ENCODE measurements at places on chromosomes 1 and 21. TPM values are rescaled to one million over a fixed set of nuclear protein-coding genes. Genes with fewer than 3 reads are reported as not detected.

PRRX1 gene
- 0.96 TPM for polyA plus RNA-seq

DNA sequence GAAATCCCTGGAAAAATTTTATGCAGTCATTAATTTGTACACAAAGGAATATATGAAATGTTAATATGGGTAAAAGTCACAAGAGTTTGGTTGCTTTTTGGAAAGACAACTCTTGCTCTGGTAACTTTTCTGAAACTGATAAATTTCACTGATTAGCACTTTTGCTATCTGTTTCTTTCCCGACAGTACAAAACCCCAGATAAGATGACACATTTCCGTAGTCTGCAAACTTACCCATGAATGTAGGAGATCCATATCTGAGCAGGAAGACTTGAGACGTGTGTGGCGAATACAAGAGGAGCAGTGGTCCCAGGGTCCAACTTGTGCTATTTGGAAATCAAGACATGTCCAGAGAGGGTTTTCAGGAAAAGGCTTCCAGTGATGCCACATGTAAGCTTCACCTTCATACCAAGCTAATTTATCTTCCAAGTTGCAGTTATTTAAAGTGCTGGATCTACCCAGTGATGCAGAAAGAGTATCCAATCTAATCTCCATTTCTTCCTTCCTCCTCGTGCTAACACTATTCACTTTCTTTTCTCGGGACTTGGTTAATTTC is 35.9 kb upstream of the SAMSN1 start:
- no peak for DNase-seq

SLC44A5 gene
- 14.2 TPM for polyA plus RNA-seq

DNA sequence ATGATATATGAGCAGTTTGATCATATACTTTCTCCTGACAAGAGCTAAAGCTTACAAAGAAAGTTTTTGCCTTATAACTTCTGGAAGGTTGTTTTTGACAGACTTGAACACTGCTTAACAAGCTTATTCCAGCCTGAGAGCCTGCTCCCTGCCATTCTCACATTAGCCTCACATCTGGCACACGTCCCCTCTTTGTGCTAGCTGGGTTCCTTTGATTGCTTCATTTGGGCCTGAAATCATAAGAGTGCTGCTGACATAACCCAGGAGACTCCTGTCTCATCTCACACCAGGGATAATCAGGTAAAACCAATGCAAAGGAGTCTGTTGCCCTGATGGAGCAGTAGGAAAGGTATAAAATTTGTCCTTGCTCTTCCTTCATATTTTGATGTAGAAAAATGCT is 1411.7 kb upstream of the B3GALT2 start:
- no peak for DNase-seq

- no peak for DNase-seq
Measured at GRCh38 chr1:151760597-151761385, 2.5 kb downstream of the MRPL9 start.

DYNLT4 gene
- 0.42 TPM for polyA plus RNA-seq

MYOC gene
- 0.18 TPM for polyA plus RNA-seq

DNA sequence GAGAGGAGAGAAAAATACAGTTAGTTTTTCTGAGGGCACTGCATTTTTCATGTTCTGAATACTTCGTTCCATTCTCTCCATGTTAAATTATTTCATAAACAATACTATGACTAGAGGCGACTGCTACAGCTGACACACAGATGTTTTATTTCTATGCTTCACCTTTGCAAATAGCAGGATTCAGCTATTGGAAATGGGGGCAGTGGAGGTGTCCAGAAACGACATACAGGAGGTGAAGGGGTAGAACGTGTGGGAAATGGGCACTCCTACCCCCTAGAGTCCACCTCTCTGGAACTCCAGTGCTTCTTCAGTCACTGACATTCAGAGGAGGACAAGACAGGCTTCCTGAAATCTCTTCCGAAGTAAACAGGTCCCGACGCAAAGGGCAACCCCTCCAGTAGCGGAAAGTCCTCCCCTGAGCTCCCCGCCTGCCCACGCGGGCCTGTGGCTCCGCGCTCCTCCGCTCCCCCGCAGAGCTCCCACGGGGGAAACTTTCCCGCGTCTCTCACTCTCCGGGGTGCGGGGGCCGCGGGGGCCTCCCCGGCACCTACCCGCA is 480 bp downstream of the DPYD start:
- DNase-seq, result peak; percentile 17

- no peak for DNase-seq
Measured at GRCh38 chr1:2590233-2591141, 3.9 kb downstream of the PRXL2B start.

GRCh38 chr1:197902131-197902453 is 338 bp upstream of the C1orf53 start:
- no peak for DNase-seq

- peak; percentile 82 for DNase-seq
Measured at GRCh38 chr1:39102537-39103327, 76.6 kb downstream of the NDUFS5 start.

OR10J1 gene
- 0.05 TPM for polyA plus RNA-seq

Measured in renal pelvis (tissue), 12 donors.